ENCODE measurements at places on chromosomes 1 and 21. TPM values are rescaled to one million over a fixed set of nuclear protein-coding genes. Genes with fewer than 3 reads are reported as not detected.

- no peaks in the 10 kb centered on the region for H3K27me3 ChIP-seq
- H3K27ac ChIP-seq: no peak overlapping the region
- DNase-seq: no peak
- H3K36me3 ChIP-seq: no peaks in the 10 kb centered on the region
- H3K4me1 ChIP-seq: peaks cover 3% of the 10 kb centered on the region
Observed at GRCh38 chr1:86435327-86435726, 11.4 kb downstream of the CLCA2 start.

DNA sequence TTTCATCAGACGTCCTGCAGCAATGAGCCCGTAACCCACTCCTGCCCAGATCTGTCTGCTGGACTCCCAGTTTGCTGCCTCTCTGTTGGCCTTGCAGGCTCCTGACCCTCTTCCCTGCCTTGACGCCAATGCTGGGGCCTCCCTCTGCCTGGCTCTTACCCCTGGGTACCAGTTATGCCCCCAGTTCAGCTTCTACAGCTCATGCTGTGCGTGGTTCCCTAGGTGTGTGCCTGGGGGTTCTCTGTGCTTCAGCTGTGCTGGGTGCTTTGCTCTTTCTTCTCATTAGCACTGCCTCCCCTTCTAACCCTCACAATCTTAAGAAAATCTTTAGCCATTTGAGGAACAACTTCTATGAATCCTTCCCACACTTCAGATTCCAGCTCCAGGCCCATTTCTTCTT lies 151.4 kb downstream of the ZSCAN20 start:
- H3K36me3 ChIP-seq: no peaks in the 10 kb centered on the region
- no peaks in the 10 kb centered on the region for H3K27me3 ChIP-seq
- H3K4me3 ChIP-seq: no peak overlapping the region
- DNase-seq: no peak
- H3K4me1 ChIP-seq: no peaks in the 10 kb centered on the region

DNA sequence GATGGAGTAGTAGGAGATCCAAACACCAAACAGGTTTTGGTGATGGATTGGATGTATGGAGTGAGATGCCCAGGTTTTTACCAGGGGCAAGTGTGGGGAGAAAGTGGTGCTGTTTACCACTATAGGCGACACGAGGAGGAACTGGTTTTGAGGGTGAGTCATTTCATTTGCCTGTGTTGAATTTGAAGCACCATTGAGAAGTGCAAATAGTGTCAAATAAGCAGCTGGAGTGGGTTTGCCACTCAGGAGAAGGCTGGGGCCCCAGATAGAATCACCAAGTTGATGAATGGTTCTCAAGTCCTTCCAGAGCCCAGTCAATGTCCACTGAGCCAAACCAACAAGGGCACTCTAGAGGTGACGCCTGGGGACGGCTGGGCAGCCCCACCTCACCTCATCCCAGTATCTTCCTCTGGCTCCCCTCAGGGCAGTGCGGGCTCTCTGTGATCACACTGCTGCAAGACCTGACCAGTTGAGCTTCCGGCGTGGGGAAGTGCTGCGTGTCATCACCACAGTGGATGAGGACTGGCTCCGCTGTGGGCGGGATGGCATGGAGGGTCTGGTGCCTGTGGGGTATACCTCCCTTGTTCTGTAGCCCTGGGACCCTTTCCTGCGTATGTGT lies 9.4 kb downstream of the RUSC1 start:
- H3K36me3 ChIP-seq: peaks cover 33% of the 10 kb centered on the region
- H3K27me3 ChIP-seq: no peaks in the 10 kb centered on the region
- no peak overlapping the region for H3K27ac ChIP-seq
- DNase-seq: no peak
- no peak overlapping the region for H3K4me3 ChIP-seq

- no peaks in the 10 kb centered on the region for H3K4me1 ChIP-seq
- no peaks in the 10 kb centered on the region for H3K27me3 ChIP-seq
- no peak for DNase-seq
- no peak overlapping the region for H3K4me3 ChIP-seq
- no peak overlapping the region for H3K27ac ChIP-seq
- H3K36me3 ChIP-seq: no peaks in the 10 kb centered on the region
Observed at GRCh38 chr1:180482425-180483275, 19.7 kb downstream of the ACBD6 start.

DNA sequence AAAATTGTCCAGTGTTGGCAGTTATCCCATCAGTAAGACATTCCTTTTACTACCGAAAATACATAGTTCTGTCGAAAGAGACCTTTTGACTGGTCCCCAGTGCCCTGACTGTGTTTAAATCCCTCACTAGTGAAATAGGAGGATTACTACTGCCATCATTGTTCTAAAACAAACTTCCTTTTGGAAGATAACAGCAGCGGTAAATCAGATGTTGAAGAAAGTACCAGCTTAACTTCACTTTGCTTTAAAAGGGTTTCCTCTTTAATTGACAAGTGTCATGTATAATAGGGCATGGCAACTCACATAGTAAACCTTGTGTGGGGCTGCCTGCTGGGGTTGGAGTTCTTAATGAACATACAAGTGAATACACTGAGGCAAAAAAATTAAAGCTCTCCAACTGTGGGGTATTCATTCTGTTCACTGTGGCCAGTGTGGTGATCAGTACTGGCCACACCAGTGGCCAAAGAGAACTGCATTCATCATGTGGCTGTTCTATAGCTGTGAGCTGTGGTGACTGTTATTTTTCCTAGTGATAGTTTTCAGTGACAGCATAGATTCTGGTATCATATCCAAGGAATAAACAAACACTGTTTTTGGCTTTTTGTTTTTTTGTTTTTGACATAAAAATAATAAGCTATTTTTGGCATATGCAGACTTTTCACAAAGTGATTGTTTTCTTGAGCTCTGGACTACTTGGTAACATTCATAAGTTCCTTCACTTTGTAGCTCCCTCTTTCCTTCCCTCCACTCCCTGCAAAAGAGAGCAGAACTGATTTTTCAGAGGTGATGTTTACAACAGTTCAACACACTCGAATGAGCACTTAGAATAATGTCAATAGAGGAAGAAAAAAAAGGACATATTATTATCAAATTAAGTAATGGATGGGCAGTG lies 74.5 kb downstream of the NFIA start:
- no peaks in the 10 kb centered on the region for H3K4me1 ChIP-seq
- H3K27ac ChIP-seq: peak overlapping the region; percentile 39
- H3K27me3 ChIP-seq: no peaks in the 10 kb centered on the region

- H3K27ac ChIP-seq: no peak overlapping the region
- no peaks in the 10 kb centered on the region for H3K27me3 ChIP-seq
- no peak overlapping the region for H3K4me3 ChIP-seq
- H3K4me1 ChIP-seq: peaks cover 68% of the 10 kb centered on the region
- DNase-seq: no peak
Observed at GRCh38 chr1:13759072-13759471, 59.1 kb downstream of the PRDM2 start.

GRCh38 chr1:97424209-97424608 lies 496.6 kb downstream of the DPYD start:
- no peak overlapping the region for H3K27ac ChIP-seq
- H3K4me1 ChIP-seq: no peaks in the 10 kb centered on the region
- no peaks in the 10 kb centered on the region for H3K36me3 ChIP-seq

DNA sequence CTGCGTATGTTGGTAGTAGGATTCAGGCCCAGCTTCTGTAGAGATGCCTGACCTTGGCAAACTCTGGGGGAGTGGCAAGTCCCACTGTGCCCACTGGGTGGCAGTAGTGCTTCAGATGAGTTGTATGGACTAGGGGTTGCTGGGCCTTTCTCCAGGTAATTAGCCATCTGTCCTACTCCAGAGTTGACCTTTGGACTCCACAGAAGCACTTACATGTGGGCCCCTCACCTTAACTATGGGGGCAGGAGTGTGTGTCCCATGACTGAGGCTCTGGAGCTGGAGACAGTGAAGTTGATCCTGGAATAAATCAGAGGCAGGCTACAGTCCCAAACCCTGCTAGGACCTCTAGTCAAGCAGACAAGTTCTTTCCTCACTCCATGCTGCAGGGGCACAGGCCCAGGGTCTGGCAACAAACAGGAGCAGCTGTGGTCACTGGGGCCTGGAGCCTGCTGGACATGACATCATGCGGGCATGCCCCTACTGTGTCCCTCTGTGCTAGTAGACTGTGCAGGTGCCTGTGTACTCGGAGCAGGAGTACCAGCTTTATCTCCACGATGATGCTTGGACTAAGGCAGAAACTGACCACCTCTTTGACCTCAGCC lies 4.6 kb downstream of the DMAP1 start:
- H3K36me3 ChIP-seq: peaks cover 38% of the 10 kb centered on the region
- DNase-seq: peak; percentile 86
- H3K4me3 ChIP-seq: no peak overlapping the region
- no peak overlapping the region for H3K27ac ChIP-seq

- no peaks in the 10 kb centered on the region for H3K4me1 ChIP-seq
- H3K27me3 ChIP-seq: no peaks in the 10 kb centered on the region
- H3K27ac ChIP-seq: peak overlapping the region; percentile 19
- no peak overlapping the region for H3K4me3 ChIP-seq
Observed at GRCh38 chr1:220999872-221000863, 120.9 kb downstream of the HLX start.

DNA sequence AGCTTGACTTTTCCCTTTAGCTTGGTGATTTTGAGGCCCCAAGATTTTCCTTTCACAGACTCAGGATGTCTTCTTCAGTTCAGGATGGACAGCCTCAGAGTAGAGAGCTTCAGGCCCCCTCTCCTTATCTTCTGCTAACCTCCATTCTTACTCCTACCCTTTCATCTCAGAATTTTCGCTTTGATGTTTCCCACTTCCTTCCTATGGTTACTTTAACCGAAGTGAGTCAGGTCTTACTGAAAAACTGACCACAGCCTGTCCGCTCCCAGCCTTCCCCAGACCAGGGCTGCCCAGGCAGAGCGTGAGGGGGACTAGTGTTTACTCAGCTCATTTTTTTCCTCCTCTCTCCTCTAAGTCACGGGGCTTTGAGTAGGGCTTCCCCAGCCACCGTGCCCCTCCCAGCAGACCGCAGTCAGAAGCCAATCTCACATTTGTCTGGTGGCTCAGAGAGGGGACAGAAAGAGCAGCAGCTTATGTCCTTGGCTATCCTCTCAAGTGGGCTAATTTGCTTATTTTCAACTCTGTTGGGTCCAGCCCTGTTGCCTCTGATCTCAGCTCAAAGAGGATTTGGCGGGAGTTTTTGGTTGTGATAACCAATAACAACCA lies 4.2 kb upstream of the IL19 start:
- H3K27ac ChIP-seq: no peak overlapping the region
- no peaks in the 10 kb centered on the region for H3K4me1 ChIP-seq
- DNase-seq: no peak
- H3K4me3 ChIP-seq: no peak overlapping the region
- no peaks in the 10 kb centered on the region for H3K36me3 ChIP-seq

DNA sequence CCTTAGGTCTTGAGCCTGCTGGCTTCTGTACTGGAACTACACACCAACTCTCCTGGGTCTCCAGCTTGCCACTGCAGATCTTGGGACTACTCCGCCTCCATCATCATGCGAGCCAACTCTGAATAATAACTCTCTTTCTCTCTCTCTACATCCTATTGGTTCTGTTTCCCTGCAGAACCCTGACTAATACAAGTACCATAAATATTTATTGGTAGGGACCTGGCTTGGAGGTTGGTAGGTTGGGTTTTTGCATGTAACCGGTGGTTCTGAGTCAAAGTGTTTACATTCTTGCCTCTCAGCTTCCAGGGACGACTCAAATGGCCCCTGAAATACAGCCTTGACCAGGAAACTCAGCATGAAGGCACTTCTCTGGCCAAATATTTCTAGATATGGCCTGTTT lies 110.4 kb downstream of the KCND3 start:
- H3K27me3 ChIP-seq: no peaks in the 10 kb centered on the region
- H3K27ac ChIP-seq: no peak overlapping the region
- H3K4me1 ChIP-seq: no peaks in the 10 kb centered on the region
- no peaks in the 10 kb centered on the region for H3K36me3 ChIP-seq
- no peak overlapping the region for H3K4me3 ChIP-seq
- DNase-seq: no peak

GRCh38 chr1:29933067-29933466 lies 696.7 kb downstream of the PTPRU start:
- H3K27me3 ChIP-seq: no peaks in the 10 kb centered on the region
- H3K4me3 ChIP-seq: no peak overlapping the region
- no peaks in the 10 kb centered on the region for H3K36me3 ChIP-seq
- no peak overlapping the region for H3K27ac ChIP-seq

- H3K36me3 ChIP-seq: peaks cover 4% of the 10 kb centered on the region
- DNase-seq: no peak
- H3K4me3 ChIP-seq: no peak overlapping the region
- no peaks in the 10 kb centered on the region for H3K4me1 ChIP-seq
Observed at GRCh38 chr1:70210820-70211219, 5.4 kb upstream of the LRRC40 start.

- DNase-seq: no peak
- H3K27ac ChIP-seq: no peak overlapping the region
- H3K36me3 ChIP-seq: no peaks in the 10 kb centered on the region
- no peaks in the 10 kb centered on the region for H3K27me3 ChIP-seq
- no peak overlapping the region for H3K4me3 ChIP-seq
Observed at GRCh38 chr1:196090226-196090625, 518.0 kb downstream of the KCNT2 start.

The RHBDL2 gene
- 0.31 TPM for total RNA-seq

The GOLT1A gene
- total RNA-seq: not detected

The DCST1 gene
- total RNA-seq: not detected

The GSTM5 gene
- 3.6 TPM for total RNA-seq

The AADACL3 gene
- total RNA-seq: not detected

The UBE2U gene
- not detected for total RNA-seq

The GBP7 gene
- not detected for total RNA-seq

The CEP104 gene
- total RNA-seq: 21.7 TPM

The L1TD1 gene
- total RNA-seq: not detected

All from right atrium auricular region (tissue), 2 donors.